NCI-H1436 treated with DMSO at 0.1 percent for 48 hours (cell line): ENCODE measurements at places on chromosomes 12 and 14.

DNA sequence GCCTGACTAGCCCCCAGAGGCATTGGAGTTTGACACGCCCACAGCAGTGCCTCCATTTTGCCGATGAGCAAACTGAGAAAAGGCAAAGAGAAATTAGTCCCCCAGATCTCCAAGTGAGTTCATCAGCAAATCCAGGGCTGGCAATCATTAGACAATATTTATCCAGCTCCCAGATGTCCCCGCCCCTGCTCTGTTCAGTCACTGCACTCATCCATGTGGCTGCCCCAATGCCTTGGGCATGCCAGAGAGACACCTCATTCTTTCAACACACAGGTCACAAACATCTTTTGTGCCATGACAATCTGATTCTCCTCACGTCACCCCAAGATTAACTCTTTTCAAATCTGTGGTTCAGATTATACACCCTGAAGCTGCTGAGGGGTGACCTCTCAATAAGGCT, 43.5 kb downstream of the DPF3 start:
- DNase-seq: no peak

DNA sequence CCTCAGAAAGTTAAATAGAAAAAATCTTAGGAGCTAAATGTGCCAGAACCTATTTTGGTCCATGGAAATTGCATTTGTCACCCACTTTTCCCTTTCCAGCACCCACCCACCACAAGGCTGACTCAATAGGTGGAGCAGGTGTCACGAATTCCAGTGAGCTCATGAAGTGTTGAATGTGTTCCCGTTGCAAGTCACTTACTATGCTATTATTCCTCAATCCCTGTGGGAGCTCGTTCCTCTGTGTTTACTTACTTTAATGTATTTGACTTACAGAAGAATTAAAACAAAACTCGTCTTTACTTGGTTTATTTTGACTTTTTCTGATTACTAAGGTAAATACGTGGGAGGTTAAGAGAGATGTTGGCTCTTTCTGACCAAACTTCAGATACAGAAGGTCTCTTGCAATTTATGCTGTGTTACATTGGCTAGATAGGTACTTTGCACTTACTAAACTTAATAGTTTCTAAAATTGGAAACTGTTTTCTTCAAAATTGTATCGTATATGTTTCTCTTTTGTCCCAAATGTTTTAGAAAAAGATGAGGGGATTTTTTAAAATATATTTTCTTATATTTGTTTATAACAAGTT, 269.4 kb upstream of the NOVA1 start:
- no peak for DNase-seq

DNA sequence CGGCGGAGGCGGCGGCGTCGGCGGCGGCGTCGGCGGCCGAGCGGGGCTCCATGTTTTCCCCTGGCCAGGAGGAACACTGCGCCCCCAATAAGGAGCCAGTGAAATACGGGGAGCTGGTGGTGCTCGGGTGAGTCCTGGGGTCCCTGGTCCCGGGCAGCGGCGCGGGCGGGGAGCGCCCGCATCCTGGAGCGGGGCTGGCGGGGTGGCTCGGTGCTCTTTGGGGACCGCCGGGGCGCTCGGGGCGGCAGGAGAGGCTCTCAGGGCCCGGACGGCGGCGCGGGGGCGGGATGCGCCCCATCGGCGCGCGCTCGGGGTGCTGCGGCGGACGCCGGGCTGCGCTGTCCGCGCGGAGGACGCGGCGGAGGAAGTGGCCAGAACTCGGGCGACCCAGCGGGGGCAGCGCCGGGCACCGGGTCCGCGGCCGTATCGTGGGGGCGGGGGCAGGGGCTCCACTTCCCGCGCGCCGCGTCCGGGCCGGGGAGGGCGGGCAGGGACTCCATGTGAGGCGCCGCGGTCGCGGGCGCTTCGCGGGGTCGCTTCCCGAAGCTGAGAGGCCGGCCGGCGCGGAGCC, 485 bp downstream of the PELI2 start:
- DNase-seq: no peak

DNA sequence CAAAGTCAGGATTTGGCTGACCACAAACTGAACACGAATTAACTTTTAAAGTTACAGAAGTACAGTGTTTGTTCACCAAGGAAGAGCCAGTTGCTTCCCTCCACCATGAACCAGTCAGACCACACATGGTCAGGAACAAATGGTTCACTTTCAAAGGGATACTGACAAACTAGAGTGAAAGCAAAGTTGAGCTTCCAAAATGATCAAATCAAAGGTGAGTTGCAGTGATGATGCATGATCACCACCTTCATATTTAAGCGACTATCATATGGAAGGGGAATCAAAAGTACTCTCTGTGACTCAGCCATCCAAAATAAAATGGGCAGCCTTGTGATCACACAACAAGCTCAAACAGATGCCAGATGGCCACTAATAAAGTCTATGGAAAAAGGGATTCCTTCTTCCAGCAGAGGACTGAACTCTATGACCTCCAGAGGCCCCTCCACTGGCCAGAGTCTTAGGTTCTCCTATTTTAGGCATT, 13.1 kb downstream of the NT5DC3 start:
- no peak for DNase-seq

GRCh38 chr12:15146585-15146984, 74.6 kb downstream of the RERG start:
- DNase-seq: no peak

GRCh38 chr12:117844114-117844830, 124.5 kb downstream of the KSR2 start:
- DNase-seq: no peak

- DNase-seq: no peak
Measured at GRCh38 chr12:81626406-81626805, 132.7 kb downstream of the PPFIA2 start.

- no peak for DNase-seq
Measured at GRCh38 chr12:87943023-87943422, 86.2 kb downstream of the C12orf50 start.

GRCh38 chr14:71395151-71395604, 487.9 kb downstream of the PCNX1 start:
- no peak for DNase-seq

- no peak for DNase-seq
Measured at GRCh38 chr12:29908157-29908556, 124.4 kb upstream of the TMTC1 start.

- no peak for DNase-seq
Measured at GRCh38 chr12:7108003-7108795, 815 bp downstream of the C1RL start.

DNA sequence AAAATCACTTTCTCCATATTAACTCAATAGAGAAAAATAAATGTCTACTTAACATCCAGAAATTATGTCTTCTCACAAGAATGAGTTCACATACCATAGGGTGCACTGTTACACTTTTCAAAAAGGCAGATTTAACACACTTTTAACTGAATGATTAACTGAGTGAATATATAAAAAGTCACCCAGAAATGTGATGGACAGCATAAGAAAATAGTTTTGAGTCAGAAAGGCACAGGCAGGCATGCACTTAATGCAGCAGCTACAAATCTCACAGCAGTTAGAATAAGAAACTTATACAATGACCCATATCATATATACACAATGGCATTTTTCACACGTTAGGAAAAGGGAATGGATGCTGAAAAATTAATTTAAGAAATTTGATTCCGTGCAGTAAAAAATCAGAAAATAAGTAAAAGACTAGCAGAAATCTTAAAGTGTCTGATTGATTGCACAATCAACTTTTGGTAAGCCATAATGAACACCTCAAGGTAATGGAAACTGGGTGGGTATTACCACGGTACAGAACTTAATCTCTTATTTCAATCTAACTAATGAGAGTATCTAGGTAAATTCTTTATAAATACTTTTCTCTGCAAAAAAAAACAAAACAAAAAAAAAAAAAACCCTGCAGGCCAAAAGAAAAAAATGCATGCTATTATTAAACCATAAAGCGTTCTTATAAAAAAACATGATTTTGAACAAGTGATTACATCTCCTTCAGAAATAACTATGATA, 3.5 kb downstream of the MED13L start:
- no peak for DNase-seq

GRCh38 chr14:58560208-58560607, 77.6 kb upstream of the DACT1 start:
- no peak for DNase-seq

- no peak for DNase-seq
Measured at GRCh38 chr12:55934773-55935172, 3.8 kb downstream of the DGKA start.

DNA sequence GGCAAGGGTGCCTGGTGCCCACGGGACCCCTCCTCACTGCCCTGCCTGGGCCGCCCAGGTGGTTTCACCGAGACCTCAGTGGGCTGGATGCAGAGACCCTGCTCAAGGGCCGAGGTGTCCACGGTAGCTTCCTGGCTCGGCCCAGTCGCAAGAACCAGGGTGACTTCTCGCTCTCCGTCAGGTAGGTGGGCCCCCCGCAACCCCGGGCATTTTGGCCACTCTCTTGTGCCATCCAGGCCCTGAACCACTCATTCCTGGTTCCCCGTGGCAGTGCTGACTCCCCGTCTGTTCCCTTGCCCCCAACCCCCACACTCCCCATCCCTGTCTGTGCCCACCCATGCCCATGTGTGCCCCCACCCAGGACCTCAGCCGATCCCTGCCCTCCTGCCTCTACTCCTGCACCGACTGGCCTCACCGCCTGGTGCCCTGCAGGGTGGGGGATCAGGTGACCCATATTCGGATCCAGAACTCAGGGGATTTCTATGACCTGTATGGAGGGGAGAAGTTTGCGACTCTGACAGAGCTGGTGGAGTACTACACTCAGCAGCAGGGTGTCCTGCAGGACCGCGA, 480 bp downstream of the PTPN6 start:
- DNase-seq: no peak

- DNase-seq: no peak
Measured at GRCh38 chr12:106801830-106802533, 27.5 kb downstream of the RIC8B start.

GRCh38 chr14:56295743-56296142, 177.5 kb downstream of the PELI2 start:
- DNase-seq: no peak

DNA sequence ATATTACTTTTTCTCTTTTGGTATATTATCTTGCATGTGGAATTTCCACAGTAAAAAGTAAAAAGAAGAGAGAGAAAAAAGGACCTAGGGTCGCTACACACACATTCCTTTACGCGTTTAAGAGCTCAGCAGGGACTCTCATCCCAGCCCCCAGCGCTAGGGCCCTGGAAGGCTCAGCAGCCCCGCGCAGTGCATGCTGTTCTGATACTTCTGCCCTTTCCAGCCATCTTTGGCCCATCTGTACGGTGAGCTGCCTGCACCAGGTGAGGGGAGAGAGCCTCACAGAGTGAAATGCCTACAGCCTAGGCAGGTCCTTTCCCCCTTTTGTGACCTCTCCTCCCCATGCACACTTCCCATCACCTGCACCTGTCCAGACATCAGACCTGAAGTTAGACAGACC, 1.6 kb upstream of the LTBR start:
- no peak for DNase-seq

GRCh38 chr12:127678945-127679344, 588.0 kb upstream of the TMEM132C start:
- no peak for DNase-seq

- no peak for DNase-seq
Measured at GRCh38 chr12:58452546-58452945, 467.8 kb downstream of the LRIG3 start.

DNA sequence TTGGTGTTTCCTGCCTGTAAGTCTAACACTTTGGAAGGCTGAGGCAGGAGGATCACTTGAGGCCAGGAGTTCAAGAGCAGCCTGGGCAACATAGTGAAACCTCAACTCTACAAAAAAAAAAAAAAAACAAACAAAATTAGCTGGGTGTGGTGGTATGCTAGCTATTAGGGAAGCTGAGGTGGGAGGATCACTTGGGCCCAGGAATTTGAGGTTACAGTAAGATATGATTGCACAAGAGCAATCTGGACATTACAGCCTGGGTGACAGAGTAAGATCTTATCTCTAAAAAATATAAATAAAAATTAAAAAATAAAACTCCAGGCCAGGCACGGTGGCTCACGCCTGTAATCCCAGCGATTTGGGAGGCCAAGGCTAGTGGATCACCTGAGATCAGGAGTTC, 39.8 kb upstream of the CMKLR1 start:
- no peak for DNase-seq

DNA sequence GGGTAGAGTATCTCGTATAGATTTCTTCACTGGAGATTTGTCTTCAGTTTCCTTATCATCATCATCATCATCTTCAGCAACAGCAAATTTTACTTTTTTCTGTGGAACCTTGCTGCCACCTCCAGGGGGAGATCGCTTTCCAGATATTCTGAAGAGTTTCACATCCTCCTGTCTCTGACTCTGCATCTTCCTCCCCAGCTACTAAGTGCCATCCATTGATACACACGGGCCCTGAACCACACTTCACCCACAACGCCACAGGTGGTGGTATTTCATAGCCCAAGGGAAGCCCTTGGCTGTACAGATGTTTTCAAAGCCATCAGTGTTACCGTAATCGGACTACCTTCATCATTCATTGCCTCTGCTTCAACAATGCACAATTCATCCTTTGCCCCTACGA, 82.2 kb downstream of the PPP2R5C start:
- DNase-seq: no peak

GRCh38 chr14:104189629-104190335, 51.4 kb downstream of the KIF26A start:
- DNase-seq: no peak

- DNase-seq: no peak
Measured at GRCh38 chr14:71115821-71116567, 208.7 kb downstream of the PCNX1 start.

GRCh38 chr12:55696796-55697462, 10.8 kb downstream of the ITGA7 start:
- no peak for DNase-seq

DNA sequence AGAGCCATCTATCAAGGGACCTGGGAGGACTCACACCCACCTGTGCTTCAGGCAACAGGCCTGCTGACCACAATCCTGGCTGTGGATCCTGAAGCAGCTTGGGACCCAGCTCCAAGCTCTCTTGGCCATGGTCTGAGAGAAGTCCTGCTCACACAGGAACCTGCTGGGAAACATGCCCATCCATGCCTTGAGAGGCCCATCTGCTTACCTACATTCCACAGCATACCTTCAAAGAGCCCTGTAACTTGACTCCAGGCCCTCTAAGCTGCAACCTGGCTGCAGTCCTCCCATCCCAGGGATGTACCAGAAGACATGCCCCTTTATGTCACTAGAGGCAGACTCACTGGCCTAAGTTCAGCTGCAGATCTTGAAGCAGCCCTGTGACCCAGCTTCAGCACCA, 61.7 kb upstream of the AMIGO2 start:
- DNase-seq: no peak

DNA sequence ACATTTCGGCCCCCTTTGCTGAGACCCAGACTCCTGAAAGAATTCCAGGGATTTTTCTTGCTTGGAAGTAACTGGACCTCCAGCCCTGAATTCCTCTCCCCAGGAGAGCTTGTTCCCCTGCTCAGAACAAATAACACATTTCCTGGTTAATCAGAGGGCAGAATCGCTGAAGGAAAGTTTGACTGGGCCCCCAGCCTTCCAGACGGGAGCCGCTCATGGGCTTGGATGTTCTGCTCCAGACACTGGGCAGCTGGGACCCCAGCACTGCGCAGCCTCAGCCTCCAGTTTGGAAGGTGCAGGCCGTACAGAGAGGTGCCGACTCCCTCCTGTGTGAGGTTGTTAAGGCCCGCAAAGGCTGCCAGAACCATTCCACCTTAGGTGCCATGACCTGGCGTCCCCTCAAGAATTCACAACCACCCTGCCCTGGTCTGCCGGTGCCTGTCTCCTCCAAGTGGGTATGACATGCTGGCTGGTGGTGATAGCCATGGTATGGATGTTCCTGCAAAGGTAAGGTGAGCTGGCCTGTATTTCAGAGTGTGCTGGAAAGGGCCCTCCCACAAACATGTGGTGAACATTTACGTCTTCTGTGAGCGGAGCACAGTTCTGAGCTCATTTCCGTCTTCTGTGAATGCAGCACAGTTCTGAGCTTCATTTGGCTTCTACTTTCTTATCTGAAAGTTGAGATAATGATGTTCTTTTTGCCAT, 5.1 kb upstream of the LTBP2 start:
- no peak for DNase-seq
